ENCODE measurements at places on chromosomes 16 and 17. TPM values are rescaled to one million over a fixed set of nuclear protein-coding genes. Genes with fewer than 3 reads are reported as not detected.

Gene ZP2
- total RNA-seq: not detected

Gene LGALS9
- 32.2 TPM for total RNA-seq

Gene SALL1
- total RNA-seq: 0.29 TPM

Gene EZH1
- 38.1 TPM for total RNA-seq

Gene ABCC6
- total RNA-seq: 2.0 TPM

Gene NPIPB2
- total RNA-seq: 2.1 TPM

Gene PTGES3L
- 49.4 TPM for total RNA-seq

Gene CD300H
- not detected for total RNA-seq

Gene GAS2L2
- 0.47 TPM for total RNA-seq

Gene TBC1D3C
- total RNA-seq: not detected

Gene BIRC5
- 1.6 TPM for total RNA-seq

Gene CDRT15L2
- not detected for total RNA-seq

Gene MEOX1
- total RNA-seq: 9.4 TPM

Gene ABCA6
- 42.2 TPM for total RNA-seq

Gene CAVIN1
- 258 TPM for total RNA-seq

Gene SDR42E1
- total RNA-seq: 1.4 TPM

Gene TNK1
- total RNA-seq: 1.9 TPM

Gene SPN
- total RNA-seq: 3.7 TPM

Gene CD79B
- total RNA-seq: 4.8 TPM

Gene WNK4
- not detected for total RNA-seq

Gene PMP22
- total RNA-seq: 163 TPM

Gene HCRT
- not detected for total RNA-seq

Gene LLGL2
- 6.8 TPM for total RNA-seq

Gene ZCCHC14
- total RNA-seq: 14.4 TPM

Gene FN3KRP
- 14.5 TPM for total RNA-seq

Gene RAPGEFL1
- total RNA-seq: 2.8 TPM

Gene CCL3
- 1.1 TPM for total RNA-seq

Gene TANC2
- 9.9 TPM for total RNA-seq

Gene DNAI2
- total RNA-seq: not detected

Gene NETO2
- total RNA-seq: 2.5 TPM

Gene TRPV3
- total RNA-seq: 2.1 TPM

Gene OR2C1
- total RNA-seq: 0.18 TPM

Gene SLC5A11
- not detected for total RNA-seq

Gene NT5M
- 5.4 TPM for total RNA-seq

Gene C16orf89
- total RNA-seq: 19.4 TPM

Gene NKD1
- 1.0 TPM for total RNA-seq

Gene LIG3
- 14.3 TPM for total RNA-seq

Gene ZNRF1
- 17.5 TPM for total RNA-seq

Gene FLCN
- total RNA-seq: 36.6 TPM

Gene PLA2G10
- not detected for total RNA-seq

Gene CCL2
- total RNA-seq: 268 TPM

Gene ZG16B
- 0.27 TPM for total RNA-seq

Gene NGFR
- 31.1 TPM for total RNA-seq

Gene SYCE1L
- 2.7 TPM for total RNA-seq

Gene CSH1
- total RNA-seq: not detected

Gene ZFPM1
- 7.0 TPM for total RNA-seq

Gene FAM222B
- 15.7 TPM for total RNA-seq

Measured in left cardiac atrium (tissue), 4 donors.